Fibroblast of skin of right biceps (primary cell): ENCODE measurements at places on chromosomes 1 and 21.

DNA sequence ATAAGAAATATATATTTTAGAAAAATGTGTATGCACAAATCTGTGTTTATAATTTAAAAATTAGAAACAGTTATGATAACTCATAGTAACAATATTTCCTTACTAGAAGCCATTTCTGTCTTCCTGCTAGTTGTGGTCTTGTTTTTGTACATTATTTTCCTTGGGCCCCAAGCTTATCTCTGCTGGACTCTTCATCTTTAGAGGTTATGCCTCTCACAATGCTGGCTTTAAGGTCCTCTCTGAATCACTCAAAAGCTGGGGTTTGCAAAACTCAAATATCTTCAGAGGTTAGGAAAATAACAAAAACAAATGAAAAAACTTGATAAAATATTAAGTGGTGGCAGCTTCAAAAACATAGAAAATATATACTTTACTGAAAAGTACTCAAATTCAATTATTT lies 133.8 kb downstream of the PTPRC start:
- DNase-seq, result no peak

- no peak for DNase-seq
Observed at GRCh38 chr1:204545881-204546280, 29.7 kb downstream of the MDM4 start.

GRCh38 chr1:41919764-41920397 lies 1.2 kb upstream of the HIVEP3 start:
- DNase-seq, result peak; percentile 70

- no peak for DNase-seq
Observed at GRCh38 chr21:46369520-46370235, 45.7 kb downstream of the PCNT start.

DNA sequence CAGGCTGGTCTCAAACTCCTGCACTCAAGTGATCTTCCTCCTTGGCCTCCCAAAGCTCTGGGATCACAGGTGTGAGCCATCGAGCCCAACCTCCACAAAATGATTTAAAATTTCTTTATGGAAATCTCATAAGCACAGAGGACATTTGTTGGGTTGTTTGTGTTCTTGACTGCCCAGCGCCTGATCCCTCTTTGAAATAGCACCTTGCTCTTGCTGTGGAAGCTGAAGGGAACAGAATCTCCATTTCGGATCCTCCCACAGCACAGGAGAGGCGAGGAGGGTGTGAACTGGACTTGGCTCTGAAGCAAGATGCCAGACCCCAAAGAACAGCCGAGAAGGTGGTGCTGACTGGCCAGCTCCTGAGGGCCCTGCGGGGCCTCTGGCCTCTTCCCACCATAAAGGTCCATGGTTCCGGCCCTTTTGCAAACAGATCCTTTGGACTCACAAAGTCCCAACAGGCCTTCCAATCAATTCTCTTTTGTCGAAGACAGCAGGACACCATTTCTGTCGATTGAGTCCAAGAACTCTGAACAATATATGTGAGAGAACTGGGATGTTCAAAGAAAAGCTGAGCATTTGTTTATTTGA lies 45.6 kb upstream of the COA6 start:
- DNase-seq, result no peak

DNA sequence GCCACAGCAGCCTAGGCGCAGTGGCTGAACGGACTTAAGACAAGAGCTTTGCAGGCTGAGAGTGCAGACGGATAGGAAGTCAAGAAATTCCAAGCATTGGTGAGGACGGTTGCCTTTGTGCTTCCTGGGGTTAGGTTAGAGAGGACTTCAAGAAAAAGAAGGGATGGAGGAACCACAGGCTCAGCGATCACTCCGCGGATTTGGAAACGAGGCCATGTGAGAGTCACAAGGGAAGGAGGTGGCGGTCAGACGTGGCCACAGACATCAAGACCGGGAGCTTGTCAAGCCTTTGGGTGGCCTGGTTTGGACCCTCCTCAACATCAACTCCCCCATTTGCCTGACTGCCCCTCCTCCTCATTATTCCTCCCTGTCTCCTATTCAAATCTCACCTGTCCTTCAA lies 62.3 kb downstream of the NID1 start:
- no peak for DNase-seq

GRCh38 chr1:181018901-181019681 lies 3.6 kb downstream of the STX6 start:
- no peak for DNase-seq

DNA sequence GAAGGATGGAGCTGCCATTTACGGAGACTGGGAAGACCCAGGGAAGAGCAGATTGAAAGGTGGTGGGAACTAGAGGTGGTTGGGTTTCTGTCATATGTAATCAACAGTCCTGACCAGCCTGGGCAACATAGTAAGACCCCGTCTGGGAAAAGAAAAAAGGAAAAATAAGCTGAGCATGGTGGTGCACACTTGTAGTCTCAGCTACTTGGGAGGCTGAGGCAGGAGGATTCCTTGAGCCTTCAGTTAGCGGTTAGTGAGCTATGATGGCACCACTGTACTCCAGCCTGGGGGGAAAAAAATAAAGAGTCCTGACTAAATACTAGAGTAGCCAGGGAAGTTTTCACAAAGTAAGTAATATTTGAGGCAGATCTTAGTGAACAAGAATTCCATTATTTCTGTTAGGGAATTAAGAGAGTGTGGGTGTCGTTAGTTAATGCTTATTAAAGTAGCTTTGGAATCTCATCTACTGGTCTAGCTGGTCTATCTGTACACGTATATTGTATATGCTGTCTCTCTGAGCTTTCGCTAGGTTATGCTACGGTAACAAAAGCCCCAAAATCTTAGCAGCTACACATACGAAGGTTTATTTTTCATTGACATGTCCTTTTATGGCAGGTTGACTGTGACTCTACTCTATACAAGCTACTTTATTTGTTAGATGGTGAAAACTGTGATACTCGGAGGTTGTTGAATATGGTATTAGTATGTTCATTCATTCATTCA lies 4.4 kb downstream of the NBPF1 start:
- DNase-seq, result no peak
